ENCODE measurements at places on chromosomes 1 and 21.

DNA sequence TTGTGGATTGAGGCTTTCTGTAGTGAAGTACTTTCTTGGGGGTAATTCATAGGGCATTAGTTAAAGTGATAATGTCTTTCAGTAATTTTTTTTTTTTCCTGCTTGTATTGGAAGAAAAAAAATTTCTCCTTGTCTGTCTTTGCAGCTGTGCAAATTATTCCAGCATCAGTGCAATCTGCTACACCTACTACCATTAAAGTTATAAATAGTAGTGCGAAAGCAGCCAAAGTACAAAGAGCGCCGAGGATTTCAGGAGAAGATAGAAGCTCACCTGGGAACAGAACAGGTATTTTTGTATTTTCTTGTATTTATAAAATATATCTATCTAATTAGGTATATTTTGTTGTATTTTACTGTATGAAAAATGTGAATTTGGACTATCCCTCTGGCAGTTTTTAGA, 29.3 kb downstream of the GABPA start:
- DNase-seq = no peak

GRCh38 chr21:46039891-46040660, 57.8 kb upstream of the COL6A2 start:
- DNase-seq = no peak

DNA sequence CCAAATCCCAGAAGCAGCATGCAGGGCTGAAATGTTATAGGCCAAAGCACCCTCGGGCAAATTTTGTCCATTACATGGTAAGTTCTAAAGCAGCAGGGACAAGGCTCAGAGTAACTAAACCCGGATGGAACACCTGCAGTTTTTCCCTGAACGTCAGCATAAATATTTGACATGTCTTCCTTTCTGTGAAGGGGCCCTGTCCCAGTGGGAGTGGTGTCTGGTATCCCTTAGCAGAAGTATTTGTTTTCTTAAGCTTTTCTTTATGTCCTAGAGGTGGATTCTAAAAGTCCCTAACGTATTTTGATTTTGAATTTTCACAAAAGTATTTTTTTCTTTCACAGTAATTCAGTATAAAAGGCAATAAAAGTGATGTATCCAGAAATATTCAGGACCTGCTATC, 223.9 kb downstream of the ST6GALNAC3 start:
- no peak for DNase-seq

DNA sequence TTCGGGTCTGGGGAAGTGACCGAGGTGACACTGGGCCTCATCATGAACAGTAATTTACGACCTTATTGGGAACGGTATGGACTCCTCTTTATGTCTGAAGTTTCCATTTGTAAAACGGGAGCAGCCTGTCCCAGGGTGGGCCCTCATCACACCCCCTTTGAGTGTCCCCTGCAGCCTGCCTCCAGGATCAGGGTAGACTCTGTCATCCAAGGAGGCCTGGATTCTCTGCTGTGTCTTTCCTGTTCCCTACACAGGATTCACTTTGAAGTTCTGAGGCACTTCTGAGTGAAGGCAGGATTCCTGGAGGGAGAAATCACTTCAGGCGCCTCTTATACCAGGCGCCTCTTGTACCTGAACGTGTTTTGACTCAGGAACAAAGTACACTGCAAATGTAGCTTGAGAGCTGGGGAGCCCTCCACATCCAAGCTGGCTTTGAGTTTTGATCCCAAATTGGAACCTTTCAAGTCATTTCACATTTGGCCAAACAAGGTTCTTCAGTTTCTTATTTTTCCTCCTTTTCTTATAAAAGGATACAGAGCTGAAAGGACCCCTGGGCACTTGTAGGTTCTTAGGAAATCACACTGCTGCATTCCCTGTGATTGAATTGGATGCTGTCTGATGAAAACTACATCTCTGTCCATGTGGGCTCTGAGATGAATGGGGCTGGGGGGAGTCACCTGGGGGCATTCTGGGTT, 106.0 kb downstream of the SUSD4 start:
- no peak for DNase-seq

DNA sequence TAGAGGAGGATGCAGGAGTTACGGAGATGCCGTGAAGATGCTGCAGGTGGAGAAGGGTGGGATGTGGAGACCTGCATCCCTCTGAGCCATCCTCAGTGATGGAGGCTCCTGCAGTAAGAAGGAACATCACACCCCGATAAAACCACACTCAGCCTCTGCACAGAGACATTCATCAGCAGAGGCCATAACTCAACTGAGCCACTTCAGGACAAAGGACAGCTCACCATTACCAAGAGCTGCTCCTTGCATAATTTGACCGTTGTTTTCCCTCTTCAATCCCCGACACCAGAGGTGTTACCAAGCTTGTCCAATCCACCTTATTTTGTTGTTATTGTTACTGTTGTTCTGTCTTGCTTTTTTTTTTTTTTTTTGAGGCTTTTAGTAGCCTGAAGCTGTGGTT, 543.9 kb downstream of the AJAP1 start:
- DNase-seq = no peak

GRCh38 chr1:29849038-29849750, 612.9 kb downstream of the PTPRU start:
- DNase-seq = peak; percentile 28

GRCh38 chr1:190098756-190099155, 378.9 kb downstream of the BRINP3 start:
- DNase-seq = no peak

- DNase-seq = peak; percentile 82
Observed at GRCh38 chr1:173122958-173123852, 72.5 kb upstream of the TNFSF18 start.

DNA sequence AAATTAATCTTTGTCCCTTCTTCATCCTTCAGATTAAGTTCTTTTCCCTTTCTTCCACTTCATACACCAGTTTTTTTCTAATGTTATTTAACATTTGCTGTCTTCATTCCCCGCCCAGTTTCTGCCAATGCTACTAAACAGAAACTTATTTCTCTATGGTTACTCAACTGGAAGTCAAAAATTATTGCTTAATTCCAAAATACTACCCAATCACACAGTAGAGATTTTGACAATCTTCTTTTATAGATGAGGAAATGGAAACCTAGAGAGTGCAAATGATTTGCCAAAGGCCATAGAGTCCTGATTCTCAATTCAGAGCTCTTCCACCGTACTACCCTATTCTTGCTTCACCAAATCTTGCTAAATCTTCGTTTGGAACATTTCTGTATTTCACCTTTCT, 58.1 kb upstream of the SH3GLB1 start:
- no peak for DNase-seq

DNA sequence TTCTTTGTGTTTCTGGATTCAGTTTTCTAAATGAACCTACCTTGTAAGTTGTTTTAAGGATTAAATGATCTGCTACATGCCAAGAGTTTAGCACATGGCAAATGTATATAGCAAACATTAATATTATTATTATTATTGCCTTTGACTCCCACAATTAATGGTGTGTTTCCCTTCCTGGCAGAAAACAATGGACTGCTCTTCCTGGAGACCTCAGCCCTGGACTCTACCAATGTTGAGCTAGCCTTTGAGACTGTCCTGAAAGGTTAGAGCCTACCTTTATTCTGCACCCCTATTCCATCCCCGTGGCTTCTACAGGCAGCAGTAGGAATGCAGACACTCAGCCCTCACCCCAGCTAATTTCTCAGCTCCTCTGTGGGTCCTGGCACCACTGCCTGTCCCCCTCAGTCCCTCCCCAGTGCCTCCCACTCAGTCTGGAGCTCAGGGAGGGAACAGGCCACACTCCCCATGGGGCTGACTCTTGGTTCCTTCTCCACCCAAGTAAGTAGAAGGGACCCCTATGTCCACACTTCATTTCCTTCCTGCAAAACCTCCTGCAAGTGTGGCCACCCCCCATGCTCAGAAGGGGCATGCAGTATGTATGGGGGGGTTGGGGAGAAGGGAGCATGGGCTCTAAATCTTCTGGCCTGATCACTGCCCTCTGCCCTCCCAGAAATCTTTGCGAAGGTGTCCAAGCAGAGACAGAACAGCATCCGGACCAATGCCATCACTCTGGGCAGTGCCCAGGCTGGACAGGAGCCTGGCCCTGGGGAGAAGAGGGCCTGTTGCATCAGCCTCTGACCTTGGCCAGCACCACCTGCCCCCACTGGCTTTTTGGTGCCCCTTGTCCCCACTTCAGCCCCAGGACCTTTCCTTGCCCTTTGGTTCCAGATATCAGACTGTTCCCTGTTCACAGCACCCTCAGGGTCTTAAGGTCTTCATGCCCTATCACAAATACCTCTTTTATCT, 8.8 kb downstream of the RAB25 start:
- no peak for DNase-seq

DNA sequence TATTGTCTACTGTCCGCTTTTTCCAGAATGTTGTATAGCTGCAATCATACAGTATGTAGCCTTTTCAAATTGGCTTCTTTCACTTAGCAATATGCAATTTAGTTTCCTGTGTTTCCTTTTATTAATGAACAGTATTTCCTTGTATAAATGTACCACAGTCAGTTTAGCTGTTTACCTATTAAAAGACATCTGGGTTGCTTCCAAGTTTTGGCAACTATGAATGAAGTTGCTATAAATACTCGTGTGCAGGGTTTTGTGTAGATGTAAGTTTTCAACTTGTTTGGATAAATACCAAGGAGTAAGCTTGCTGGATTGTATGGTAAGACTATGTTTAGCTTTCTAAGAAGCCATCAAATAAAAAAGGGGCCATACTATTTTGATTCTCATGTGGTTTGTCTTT, 24.4 kb upstream of the KCNJ6 start:
- no peak for DNase-seq

DNA sequence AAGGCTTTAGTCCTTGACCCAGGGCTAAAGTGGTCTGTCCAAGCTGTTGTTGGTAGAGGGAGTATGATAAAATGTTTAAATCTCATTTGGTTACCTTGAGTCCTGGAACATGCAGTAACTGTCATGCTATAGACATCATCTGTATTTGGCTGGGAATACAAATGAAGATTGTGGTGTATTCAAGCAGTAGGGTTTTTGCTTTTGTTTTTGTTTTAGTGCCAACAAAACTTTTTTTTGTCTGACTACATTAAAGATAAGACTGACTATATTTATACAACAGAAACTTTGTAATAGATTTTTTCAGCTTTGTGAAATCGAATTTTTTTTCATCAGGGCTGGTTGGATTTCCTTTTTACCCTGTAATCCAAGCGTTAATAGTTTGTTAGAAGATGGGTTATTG, 7.4 kb upstream of the SARS1 start:
- DNase-seq = no peak

DNA sequence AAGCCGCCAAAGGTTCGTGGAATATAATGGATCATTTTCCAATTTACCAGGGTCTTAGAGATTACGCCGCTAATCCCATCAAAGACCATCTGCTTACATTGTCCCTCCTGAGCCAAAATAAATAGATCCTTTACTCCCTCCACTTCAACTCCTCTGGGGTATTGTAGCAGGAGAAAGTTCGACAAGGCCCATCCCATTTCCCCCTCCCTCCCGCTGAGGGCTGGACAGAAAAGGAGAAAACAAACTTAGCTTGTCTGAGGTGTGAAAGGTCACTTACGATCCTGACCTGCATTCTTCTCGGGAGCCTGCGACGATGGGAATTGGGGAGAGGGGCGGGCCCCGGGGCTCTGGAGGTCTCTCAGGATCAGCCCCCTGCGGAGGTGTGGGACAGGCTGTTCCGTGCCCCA, 60.8 kb downstream of the MEF2D start:
- no peak for DNase-seq

DNA sequence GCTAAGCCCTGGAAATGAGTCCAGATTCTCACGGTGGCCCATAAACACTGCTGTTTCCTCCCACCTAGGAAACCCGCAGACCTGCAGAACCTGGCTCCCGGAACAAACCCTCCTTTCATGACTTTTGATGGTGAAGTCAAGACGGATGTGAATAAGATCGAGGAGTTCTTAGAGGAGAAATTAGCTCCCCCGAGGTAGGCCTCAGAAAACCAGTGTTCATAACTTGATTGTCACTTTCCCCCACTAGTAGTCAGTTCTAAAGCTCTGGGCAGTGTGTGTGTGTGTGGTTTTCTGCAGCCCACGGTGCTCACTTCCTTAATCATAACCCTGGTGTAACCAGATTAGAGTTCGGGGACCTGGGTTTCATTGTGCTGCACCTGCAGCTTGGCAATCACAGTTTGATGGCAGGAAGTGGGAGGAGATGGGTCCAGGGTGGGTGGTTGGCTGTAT, 39.1 kb downstream of the CLIC6 start:
- no peak for DNase-seq

GRCh38 chr1:111025109-111025508, 61.4 kb upstream of the LRIF1 start:
- DNase-seq = no peak
